ENCODE measurements at places on chromosomes 12 and 14. TPM values are rescaled to one million over a fixed set of nuclear protein-coding genes. Genes with fewer than 3 reads are reported as not detected.
A peak's percentile ranks its signal among the peaks of the same experiment; 100 is the strongest.

PLCZ1 gene
- total RNA-seq: not detected

RNU4-1 gene
- total RNA-seq: 1,786 TPM

TAS2R50 gene
- total RNA-seq: 0.33 TPM

DNAJC22 gene
- 0.39 TPM for total RNA-seq

DNA sequence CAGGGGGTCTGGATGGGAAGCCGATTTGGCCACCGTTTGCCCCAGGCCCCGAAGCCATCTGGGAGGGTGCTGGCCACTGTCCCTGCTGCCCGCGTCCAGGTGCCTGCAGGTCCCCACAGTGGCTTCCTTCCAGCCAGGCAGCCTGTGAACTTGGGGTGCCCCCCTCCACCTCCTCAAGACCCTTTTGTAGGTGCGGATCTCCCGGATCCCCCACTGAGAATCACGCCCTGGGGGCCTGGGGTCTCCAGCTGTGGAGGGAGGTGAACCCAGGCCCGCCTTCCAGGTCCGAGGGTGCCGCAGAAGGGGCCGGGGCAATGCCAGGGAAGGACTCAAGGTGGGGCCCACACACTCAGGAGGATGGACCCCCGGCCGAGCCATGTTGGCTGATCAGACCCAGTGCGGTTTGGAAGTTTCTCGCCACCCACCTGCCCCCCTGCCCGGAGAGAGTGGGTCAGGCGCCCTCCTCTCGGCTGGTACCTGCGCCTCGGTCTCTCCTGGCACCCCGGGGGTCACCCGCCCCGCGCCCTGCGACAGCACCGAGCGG lies 1.7 kb downstream of the MMP17 start:
- H3K27ac ChIP-seq: no peak overlapping the region
- H3K36me3 ChIP-seq: no peaks in the 10 kb centered on the region
- H3K4me1 ChIP-seq: no peaks in the 10 kb centered on the region
- DNase-seq: no peak
- H3K4me3 ChIP-seq: peak overlapping the region; percentile 52
- H3K27me3 ChIP-seq: peaks cover 17% of the 10 kb centered on the region

DNA sequence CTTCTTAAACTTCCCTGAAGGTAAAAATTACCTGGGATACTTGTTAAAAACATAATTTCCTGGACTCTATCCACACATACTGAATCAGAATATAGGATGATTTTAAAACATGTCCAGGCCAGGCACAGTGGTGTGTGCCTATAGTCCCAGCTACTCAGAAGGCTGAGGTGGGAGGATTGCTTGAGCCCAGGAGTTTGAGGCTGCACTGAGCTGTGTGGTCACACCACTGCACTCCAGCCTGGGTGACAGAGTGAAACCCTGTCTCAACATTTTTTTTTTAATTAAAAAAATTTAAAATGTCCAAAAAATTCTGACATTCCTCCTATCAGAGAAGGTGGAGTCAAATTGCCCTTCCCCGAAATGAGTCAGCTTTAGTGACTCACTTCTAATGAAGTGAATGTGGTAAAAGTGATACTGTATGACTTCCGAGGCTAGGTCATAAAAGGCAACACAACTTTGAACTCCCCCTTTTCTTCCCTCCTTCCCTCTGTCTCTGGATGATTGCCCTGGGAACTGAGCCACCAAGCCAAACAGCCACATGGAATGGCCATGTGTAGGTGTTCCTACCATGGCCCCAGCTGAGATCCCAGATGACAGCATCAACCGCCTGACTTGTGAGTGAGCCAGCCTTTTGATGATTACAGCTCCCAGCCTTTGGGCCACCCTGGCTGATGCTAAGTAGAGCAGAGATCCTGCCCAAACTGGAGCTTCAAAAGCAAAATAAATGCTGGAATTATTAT lies 36.3 kb downstream of the LIMA1 start:
- H3K4me1 ChIP-seq: no peaks in the 10 kb centered on the region
- no peak for DNase-seq
- H3K36me3 ChIP-seq: no peaks in the 10 kb centered on the region

GRCh38 chr12:42442311-42442759 lies 116.4 kb downstream of the PPHLN1 start:
- no peaks in the 10 kb centered on the region for H3K36me3 ChIP-seq
- peak; percentile 43 for DNase-seq
- H3K4me3 ChIP-seq: no peak overlapping the region

- H3K27me3 ChIP-seq: peaks cover 25% of the 10 kb centered on the region
- peaks cover 4% of the 10 kb centered on the region for H3K4me1 ChIP-seq
- peak overlapping the region; percentile 80 for H3K4me3 ChIP-seq
- H3K36me3 ChIP-seq: no peaks in the 10 kb centered on the region
- peak; percentile 66 for DNase-seq
Measured at GRCh38 chr12:53096089-53096741, 1.3 kb upstream of the IGFBP6 start.

DNA sequence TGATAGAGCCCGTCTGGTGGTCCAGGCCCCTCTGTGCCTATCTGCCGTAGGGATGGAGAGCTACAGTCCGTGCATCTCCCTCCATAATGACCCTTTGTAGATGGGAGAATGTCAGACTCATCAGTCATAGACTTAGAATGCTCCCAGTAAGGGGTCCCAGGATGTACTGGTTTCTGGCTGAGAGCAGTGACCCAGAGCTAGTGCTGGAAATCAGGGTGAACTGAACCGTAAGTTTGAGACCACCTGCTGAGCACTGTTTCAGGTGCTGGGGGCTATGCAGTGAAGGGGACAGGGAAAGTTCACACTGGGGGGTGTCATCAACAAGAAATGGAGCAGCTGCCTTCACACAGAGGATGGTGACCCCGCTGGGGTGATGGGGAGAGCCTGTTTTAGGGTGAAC lies 34.1 kb downstream of the SLC6A12 start:
- no peaks in the 10 kb centered on the region for H3K36me3 ChIP-seq
- no peak overlapping the region for H3K27ac ChIP-seq
- no peak for DNase-seq

- H3K36me3 ChIP-seq: no peaks in the 10 kb centered on the region
- no peak overlapping the region for H3K4me3 ChIP-seq
- no peak for DNase-seq
- no peak overlapping the region for H3K27ac ChIP-seq
- H3K27me3 ChIP-seq: no peaks in the 10 kb centered on the region
- H3K4me1 ChIP-seq: no peaks in the 10 kb centered on the region
Measured at GRCh38 chr14:44780989-44781388, 180.8 kb downstream of the KLHL28 start.

DNA sequence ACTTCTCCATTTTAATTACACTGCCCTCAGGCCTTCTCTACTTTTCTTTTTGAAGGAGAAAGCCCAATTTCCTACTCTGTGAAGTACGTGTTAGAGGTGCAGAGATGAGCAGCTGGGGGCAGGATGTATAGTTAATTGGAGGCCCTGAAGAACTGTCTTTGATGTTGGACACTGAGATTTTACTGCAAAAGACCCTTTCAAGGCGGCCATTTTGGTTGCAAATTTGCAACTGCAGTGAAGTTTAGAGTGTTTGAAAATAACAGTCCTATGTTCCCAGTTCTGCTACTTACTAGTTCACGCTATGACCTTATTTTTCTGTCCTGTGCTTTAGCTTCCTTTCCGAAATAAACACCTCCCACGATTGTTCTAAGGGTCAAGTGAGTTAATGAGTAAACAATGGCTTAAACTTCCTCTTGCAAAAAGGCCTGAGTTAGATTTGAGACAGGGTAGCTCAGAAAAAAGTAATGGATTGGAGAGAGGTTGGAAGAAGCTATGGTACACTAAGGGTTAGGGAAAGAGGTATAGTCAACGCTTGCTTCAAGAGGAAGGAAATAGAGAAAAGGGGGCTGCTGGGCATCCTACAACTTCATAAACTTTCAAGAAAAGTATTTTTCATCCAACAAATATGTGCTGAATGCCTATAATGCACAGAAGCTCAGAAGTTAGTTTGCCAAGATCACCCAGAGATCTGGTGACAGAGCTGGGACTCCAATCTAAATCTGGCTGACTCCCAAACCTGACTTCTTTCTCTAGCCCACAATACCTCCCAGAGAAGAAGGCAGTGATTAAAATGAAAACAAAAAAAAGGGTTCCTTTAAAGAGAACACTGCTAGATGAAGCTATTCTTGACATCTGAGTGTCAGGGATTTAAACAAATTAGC lies 26.4 kb upstream of the DICER1 start:
- H3K36me3 ChIP-seq: no peaks in the 10 kb centered on the region
- no peak for DNase-seq
- no peaks in the 10 kb centered on the region for H3K27me3 ChIP-seq
- H3K27ac ChIP-seq: no peak overlapping the region

- no peak overlapping the region for H3K4me3 ChIP-seq
- H3K27me3 ChIP-seq: no peaks in the 10 kb centered on the region
- H3K4me1 ChIP-seq: no peaks in the 10 kb centered on the region
- H3K36me3 ChIP-seq: no peaks in the 10 kb centered on the region
Measured at GRCh38 chr12:67751381-67751928, 102.9 kb downstream of the DYRK2 start.

GRCh38 chr14:23570806-23571483 lies 3.4 kb upstream of the AP1G2 start:
- peaks cover 8% of the 10 kb centered on the region for H3K36me3 ChIP-seq
- peaks cover 5% of the 10 kb centered on the region for H3K27me3 ChIP-seq
- DNase-seq: no peak
- H3K4me3 ChIP-seq: no peak overlapping the region
- no peak overlapping the region for H3K27ac ChIP-seq

- H3K27ac ChIP-seq: no peak overlapping the region
- no peaks in the 10 kb centered on the region for H3K27me3 ChIP-seq
- H3K4me3 ChIP-seq: no peak overlapping the region
- DNase-seq: no peak
- H3K4me1 ChIP-seq: no peaks in the 10 kb centered on the region
Measured at GRCh38 chr12:66331016-66331415, 28.7 kb downstream of the HELB start.

GRCh38 chr12:63978519-63978918 lies 134.0 kb downstream of the SRGAP1 start:
- H3K27ac ChIP-seq: no peak overlapping the region
- peaks cover 3% of the 10 kb centered on the region for H3K4me1 ChIP-seq
- H3K4me3 ChIP-seq: no peak overlapping the region
- no peaks in the 10 kb centered on the region for H3K36me3 ChIP-seq
- H3K27me3 ChIP-seq: no peaks in the 10 kb centered on the region

DNA sequence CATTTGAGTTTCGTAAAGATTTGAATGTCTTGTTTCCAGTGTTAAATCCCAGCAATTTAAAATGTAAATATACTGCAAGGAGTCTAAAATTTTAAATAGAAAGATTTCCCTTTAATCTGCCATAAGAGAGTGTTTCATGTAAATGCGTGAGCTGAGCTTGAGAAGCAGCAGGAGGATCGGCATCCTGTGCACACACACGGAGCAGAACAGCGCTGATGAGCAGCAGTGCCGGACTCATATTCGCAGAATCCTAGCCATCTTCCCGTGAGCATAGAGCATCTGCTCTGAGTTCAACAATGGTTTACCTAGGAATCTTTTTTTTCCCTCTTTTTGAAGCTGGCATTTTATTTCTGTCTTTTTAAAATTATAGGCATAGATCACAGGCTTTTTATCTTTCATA lies 29.8 kb upstream of the AMN start:
- H3K4me1 ChIP-seq: no peaks in the 10 kb centered on the region
- no peak for DNase-seq
- H3K36me3 ChIP-seq: no peaks in the 10 kb centered on the region

GRCh38 chr12:95533985-95534384 lies 17.3 kb downstream of the USP44 start:
- H3K4me1 ChIP-seq: peaks cover 12% of the 10 kb centered on the region
- H3K36me3 ChIP-seq: peaks cover 42% of the 10 kb centered on the region
- DNase-seq: no peak
- no peak overlapping the region for H3K27ac ChIP-seq
- no peak overlapping the region for H3K4me3 ChIP-seq
- no peaks in the 10 kb centered on the region for H3K27me3 ChIP-seq

GRCh38 chr14:52227619-52228222 lies 39.8 kb upstream of the PTGDR start:
- H3K4me3 ChIP-seq: no peak overlapping the region
- no peaks in the 10 kb centered on the region for H3K4me1 ChIP-seq
- no peaks in the 10 kb centered on the region for H3K36me3 ChIP-seq
- DNase-seq: no peak
- H3K27me3 ChIP-seq: no peaks in the 10 kb centered on the region
- H3K27ac ChIP-seq: no peak overlapping the region

DNA sequence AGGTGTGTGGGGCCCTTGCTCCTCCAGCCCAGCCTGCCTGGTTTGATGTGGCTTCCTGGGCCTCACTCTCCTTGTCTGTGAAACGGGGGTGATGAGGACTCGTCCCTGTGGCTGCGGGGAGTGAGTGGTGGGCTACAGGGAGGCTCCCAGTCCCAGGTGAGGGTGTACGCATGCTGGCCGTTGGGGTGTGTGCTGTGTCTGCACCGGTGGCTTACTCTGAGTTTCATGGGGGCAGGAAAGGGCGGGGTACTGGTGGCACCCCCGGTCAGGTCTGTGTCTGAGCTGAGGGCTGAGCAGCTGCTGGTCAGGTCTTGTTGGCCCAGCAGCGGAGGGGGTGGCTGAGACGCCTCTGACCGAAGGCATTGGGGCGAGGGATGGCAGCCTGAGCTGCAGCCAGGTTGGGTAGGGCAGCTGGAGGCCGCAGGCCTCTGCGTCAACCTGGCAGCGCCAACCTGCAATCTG lies 11.2 kb downstream of the ULK1 start:
- no peaks in the 10 kb centered on the region for H3K27me3 ChIP-seq
- no peak for DNase-seq
- peaks cover 7% of the 10 kb centered on the region for H3K36me3 ChIP-seq
- H3K4me3 ChIP-seq: no peak overlapping the region
- no peaks in the 10 kb centered on the region for H3K4me1 ChIP-seq
- H3K27ac ChIP-seq: no peak overlapping the region

- no peaks in the 10 kb centered on the region for H3K36me3 ChIP-seq
- H3K4me1 ChIP-seq: no peaks in the 10 kb centered on the region
- H3K27me3 ChIP-seq: peaks cover 8% of the 10 kb centered on the region
- no peak overlapping the region for H3K27ac ChIP-seq
- no peak overlapping the region for H3K4me3 ChIP-seq
Measured at GRCh38 chr14:92898566-92899131, 24.3 kb upstream of the CHGA start.

- no peaks in the 10 kb centered on the region for H3K36me3 ChIP-seq
- no peak overlapping the region for H3K4me3 ChIP-seq
- H3K27ac ChIP-seq: no peak overlapping the region
- no peaks in the 10 kb centered on the region for H3K27me3 ChIP-seq
Measured at GRCh38 chr12:66598079-66598478, 80.8 kb downstream of the GRIP1 start.

All from H1 (cell line).